ENCODE measurements at places on chromosomes 16 and 17.

DNA sequence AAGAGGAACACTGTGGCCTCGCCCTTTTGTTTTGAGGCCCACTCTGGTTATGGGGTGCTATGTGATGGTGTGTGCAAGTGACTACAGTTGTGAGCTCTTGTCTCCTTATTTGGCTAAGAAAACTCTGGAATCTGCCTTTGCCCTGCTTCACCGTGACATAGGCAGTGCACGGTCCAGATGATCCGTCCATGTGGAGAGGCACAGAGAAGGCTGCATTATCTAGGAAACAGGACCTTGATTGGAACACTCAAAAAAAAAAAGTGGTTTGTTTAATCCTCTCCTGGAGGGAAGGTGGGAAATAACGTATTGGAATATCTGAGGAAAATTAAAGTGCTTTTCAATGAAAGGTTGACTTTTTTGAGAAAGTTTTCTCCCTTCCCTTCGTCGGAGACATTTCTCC lies 233.3 kb downstream of the CHD9NB start:
- no peak for DNase-seq

- DNase-seq = no peak
Measured at GRCh38 chr17:48540213-48540612, 4.7 kb downstream of the HOXB2 start.

DNA sequence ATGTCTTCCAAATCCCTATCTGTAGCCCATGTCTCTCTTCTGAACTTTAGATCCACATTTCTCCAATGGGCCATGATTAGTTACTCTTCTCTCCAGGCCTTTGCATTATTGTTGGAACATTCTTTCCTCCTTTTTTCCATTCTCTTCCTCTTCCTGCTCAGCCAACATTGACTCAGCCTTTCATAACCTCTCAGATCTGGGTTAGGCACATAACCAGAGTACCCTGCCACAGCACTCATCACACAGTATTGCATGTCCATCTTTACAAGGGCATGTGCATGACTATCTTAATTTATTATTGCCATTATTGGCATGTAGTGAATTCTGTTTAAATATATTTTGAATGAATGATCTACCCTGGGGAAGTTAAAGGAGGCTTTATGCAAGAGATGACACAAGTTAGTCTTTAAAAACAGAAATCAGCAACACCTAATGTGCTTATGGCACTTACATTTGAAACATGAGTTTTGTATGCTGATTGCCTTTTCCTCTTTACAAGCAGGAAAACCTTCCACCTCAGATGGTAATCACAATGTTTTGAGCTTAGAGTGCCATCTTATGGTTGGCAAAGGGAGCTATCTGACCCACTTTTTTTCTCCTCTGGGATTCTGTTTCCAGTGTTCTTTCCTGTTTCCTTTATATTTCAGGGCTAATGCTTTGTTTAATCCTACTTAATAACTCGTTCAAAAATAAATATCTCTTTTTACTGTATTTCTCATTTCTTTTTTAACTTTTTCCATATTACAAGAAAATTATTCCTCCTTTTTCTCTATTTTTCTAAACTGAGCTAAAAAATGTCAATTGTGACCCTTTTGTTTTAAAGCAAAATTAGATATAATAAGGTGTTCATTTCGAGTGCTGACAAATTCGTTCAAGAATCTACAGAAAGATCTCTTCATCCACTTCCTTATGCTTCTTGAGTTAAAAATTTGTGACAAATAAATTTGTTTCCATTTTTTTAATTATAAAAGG lies 151.0 kb upstream of the RBL2 start:
- DNase-seq = no peak

DNA sequence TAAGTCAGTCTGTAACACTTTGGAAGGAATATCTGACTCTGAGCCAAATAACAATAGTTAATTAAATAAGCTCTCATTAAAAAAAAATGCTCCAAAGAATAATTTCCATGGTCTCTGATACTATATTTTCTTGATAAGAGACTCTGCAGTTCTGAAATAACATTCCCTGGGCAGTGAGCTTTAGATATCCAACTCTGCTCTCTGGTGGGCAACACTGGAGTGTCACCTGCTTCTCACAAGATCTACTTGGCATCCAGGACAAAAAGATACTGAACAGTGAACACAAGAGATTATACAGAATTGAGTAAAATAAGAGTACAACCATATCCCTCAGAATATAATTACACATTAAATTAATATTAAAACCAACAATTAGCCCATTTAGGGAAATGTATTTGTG lies 13.7 kb downstream of the BLMH start:
- no peak for DNase-seq

DNA sequence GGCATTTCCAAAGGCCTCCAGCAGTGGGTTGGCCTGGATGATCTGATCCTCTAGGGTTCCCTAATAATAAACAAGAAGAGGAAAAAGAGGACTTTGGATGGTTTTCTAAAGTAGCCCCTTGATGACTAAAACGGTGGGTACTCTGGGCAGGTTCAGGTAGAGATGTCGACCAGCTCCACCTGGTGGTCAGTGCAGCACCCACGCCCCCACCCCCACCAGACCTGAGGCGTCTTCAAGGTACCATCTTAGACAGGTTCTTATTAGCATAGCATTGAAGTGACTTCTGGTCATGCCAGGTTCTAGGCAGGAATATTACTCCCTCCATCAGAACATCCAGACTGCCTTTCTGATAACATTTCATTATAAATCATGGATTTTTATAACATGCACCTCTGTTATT lies 15.0 kb downstream of the MYH13 start:
- DNase-seq = no peak

GRCh38 chr17:50352693-50353599 lies 7.0 kb downstream of the XYLT2 start:
- no peak for DNase-seq

- DNase-seq = no peak
Measured at GRCh38 chr17:16944334-16945135, 27.4 kb downstream of the TNFRSF13B start.

All from effector CD4-positive, alpha-beta T cell (primary cell).